Lower lobe of right lung (tissue), 2 donors: ENCODE measurements at places on chromosomes 3 and 15. TPM values are rescaled to one million over a fixed set of nuclear protein-coding genes. Genes with fewer than 3 reads are reported as not detected.
A peak's percentile ranks its signal among the peaks of the same experiment; 100 is the strongest.

DNA sequence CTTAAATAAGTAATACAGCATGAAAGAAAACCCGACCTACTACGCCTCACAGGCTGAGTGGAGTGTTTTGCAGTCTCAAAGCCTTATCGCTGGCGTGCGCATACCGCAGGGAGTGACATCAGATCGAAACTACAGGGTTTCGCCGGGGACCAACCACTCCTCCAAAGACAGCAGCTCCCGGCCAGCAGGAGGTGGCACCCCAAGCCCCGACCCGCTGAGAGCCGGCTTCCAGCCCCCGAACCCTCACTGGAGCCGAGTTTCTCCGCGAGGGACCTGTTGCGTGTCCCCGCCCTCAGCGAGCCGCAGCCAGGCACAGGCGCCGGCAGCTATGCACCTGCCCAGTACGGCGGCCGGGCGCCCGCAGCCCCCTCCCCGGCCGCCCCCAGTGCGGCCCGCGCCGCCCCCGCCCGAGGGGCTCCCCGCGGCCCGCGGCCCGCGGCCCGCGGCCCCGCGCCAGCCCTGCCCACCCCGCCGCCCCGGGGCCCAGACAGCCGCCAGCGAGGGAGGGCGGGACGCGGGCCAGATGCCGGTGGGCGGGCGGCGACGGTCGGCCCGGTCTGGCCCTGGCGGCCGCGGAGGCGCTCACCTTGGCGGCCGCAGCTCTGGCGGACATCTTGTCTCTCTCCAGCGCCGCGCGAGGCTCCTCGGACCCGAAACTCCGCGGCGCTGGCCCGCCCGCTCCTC lies 710 bp downstream of the TJP1 start:
- peak overlapping the region; percentile 71 for H3K4me3 ChIP-seq
- DNase-seq: peak; percentile 83
- H3K27me3 ChIP-seq: peaks cover 12% of the 10 kb centered on the region
- no peaks in the 10 kb centered on the region for H3K36me3 ChIP-seq

GRCh38 chr3:134018850-134019249 lies 10.9 kb downstream of the SLCO2A1 start:
- H3K4me3 ChIP-seq: no peak overlapping the region
- H3K4me1 ChIP-seq: no peaks in the 10 kb centered on the region
- no peaks in the 10 kb centered on the region for H3K27me3 ChIP-seq
- no peak overlapping the region for H3K27ac ChIP-seq

- H3K36me3 ChIP-seq: no peaks in the 10 kb centered on the region
- no peak overlapping the region for H3K4me3 ChIP-seq
- no peaks in the 10 kb centered on the region for H3K4me1 ChIP-seq
- H3K27me3 ChIP-seq: no peaks in the 10 kb centered on the region
- no peak overlapping the region for H3K27ac ChIP-seq
Observed at GRCh38 chr3:160286231-160286630, 61.0 kb downstream of the C3orf80 start.

GRCh38 chr3:31960793-31961431 lies 20.1 kb downstream of the OSBPL10 start:
- H3K4me1 ChIP-seq: peaks cover 43% of the 10 kb centered on the region
- H3K27me3 ChIP-seq: no peaks in the 10 kb centered on the region

DNA sequence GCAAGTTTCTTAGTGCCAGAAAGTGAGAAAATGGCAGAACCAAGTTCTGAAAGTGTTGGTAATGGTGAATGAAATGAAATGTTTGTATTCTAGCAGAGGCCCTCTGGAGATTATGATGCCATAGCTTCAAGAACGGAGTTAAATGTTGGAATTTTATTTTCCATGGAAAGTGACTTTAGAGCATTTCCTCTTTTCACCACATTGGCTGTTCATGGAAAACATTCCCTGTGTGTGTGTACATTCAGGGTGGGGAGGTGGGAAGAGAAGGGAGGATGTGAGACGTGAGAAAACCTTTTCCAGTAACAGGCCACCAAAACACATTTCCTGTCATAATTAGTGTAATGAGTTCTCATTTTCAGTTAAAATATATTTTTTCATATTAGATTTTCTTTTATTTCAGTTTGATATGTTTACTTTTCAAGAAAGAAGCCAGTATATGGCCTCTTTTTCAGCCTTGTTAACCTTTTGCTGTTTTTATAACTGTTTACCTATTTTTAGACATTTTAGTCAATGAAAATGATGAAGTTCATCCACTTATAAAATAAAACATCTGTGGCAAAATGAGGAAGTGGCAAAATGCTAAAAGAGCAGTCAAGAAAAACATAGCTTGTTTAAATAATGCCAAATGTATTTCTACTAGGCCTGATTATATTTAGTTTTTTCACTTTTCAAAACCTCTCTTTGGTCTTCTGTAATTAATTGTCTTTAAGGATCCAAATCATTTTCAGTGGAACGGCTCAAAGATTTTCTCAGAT lies 21.6 kb downstream of the SAMMSON start:
- H3K4me3 ChIP-seq: no peak overlapping the region
- no peak overlapping the region for H3K27ac ChIP-seq
- H3K4me1 ChIP-seq: no peaks in the 10 kb centered on the region
- DNase-seq: no peak
- H3K36me3 ChIP-seq: no peaks in the 10 kb centered on the region

DNA sequence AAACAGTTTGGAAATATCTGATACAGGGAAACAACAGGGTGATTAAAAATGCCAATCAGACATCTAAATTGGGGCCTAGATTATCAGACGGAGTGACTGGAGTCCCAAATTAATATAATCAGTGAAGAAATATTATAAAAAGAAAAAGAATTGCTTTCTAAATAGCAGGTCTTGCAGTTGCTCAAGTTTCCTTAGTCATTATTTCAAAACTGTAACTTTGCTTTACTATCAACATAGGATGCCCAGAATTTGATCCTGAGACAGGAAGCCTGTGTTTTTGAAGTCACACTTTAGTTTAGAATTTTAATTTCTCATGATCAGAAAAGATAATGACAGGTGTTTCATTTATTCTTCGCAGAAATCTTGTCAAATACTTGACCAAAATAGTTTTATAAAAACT lies 105.9 kb downstream of the IL1RAP start:
- no peak for DNase-seq
- H3K4me1 ChIP-seq: peaks cover 36% of the 10 kb centered on the region
- H3K4me3 ChIP-seq: no peak overlapping the region
- no peak overlapping the region for H3K27ac ChIP-seq

The HTR3E gene
- total RNA-seq: not detected
